ENCODE measurements at places on chromosomes 16 and 17.

DNA sequence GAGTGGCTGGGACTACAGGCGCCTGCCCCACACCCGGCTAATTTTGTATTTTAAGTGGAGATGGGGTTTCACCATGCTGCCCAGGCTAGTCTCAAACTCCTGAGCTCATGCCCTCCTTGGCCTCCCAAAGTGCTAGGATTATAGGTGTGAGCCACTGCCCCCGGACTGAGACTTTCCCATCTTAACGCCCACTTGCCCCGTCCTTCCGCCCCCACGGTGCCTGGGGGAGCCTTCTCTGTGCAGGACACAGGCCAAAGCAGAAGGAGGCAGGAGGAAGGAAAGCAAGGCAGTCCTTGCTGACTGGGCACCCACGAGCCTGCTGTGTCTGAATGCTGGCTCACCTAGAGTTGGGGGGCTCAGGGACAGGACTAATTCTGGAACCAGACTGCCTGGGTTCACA, 17.6 kb upstream of the GNG13 start:
- DNase-seq, result no peak

DNA sequence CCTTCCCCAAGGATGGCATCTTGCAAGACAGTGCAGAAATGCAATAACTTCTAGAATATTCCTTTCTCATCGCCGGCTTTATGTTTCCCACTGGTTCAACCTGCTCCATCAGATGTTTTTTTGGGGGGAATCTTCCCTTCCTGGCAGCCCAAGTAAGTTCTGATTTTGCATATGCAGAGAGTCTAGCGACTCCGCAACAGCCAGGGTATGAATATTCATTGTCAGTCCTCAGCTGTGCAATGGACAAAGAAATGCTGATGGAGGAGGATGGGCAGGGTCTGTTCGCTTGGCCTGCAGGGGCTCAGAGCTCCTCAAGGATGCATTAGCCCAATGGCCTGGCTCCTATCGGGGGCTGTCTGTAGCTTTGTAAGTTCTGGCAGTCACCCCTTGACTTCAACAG, 358.8 kb upstream of the CCL2 start:
- DNase-seq, result no peak

- peak; percentile 74 for DNase-seq
Observed at GRCh38 chr17:30104575-30105339, 11.9 kb upstream of the NSRP1 start.

GRCh38 chr17:36645422-36645821, 44.0 kb downstream of the MRM1 start:
- DNase-seq, result no peak

DNA sequence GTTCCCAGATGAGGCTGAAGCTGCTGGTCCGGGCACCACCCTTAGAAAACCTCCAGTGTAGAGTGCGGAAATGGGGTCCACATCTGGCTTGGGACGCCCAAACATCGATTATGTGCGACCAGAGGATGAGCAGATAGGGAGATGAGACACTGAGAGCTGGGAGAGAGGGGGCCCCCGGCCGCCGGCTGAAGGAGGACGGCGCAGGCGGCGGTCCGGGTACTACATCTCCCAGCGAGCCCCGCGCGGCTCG, 182 bp upstream of the SPECC1 start:
- DNase-seq, result no peak

- DNase-seq, result no peak
Observed at GRCh38 chr17:75832164-75832651, 12.0 kb downstream of the UNC13D start.

- no peak for DNase-seq
Observed at GRCh38 chr16:79845033-79845733, 244.6 kb upstream of the MAF start.

- no peak for DNase-seq
Observed at GRCh38 chr16:6341981-6342380, 990.7 kb upstream of the RBFOX1 start.
